ENCODE measurements at places on chromosomes 4 and X.

DNA sequence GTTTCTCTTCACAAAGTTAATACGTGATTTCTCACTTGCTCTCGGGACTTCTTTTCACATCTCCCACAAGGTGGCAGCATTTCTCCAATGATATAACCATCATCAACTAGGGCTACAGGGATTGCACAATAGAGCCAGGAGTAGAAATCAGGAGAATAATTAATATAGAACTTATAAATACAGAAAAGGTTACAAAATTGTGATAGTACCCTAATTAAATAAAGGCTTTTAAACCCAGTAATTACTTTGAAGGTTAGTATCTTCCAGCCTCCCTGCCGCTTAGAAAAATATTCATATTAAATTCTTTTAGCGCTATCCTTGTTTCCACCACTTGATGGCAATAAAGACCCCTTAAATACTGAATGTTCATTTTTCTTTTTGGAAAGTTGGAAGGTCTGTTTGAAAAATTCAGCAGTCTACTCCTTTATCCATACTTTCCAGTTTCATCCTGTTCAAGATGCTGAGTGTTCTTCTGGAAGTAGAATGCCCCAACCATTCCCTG, 65.8 kb downstream of the RASGEF1B start:
- peak; percentile 40 for DNase-seq

- DNase-seq: no peak
Measured at GRCh38 chr4:105620640-105621323, 68.4 kb downstream of the ARHGEF38 start.

DNA sequence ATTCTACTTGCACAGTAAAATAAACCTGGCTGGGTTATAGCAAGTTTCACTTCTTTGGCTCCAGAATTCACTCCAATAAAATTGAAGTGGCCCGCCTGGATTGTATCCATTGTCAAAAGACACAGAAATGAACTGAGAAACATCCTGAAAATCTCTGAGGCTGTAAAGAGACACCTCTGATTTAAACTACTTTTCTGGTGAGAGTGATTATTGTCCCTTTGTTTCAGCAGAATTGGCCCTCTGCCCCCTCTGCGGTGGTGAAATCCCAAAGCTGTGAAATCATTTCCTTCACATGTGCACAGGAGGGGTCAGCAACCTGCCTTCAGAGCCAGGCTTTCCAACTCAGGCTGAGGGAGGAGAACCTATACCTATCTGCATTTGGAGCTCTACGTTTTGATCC, 23.0 kb downstream of the GAB3 start:
- no peak for DNase-seq

DNA sequence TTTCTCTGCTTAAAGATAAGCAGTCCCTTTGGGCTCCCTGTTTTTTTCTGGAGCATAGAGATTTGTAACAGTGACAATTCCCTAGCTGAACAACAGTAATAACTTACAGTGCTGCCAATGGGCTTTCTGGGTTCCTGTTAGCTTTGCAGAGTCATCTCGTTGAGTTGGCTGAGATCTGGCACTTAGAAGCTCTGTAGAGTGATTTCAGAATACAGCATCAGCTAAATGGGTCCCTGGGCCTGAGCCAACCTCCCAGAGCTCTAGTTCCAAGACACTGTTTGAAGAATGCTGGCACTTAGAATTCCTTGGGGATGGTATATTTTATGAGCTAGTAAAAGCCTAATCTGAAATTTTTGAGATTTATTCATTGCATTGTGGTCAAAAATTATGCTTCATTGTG, 43.5 kb upstream of the SERTM2 start:
- DNase-seq: no peak

DNA sequence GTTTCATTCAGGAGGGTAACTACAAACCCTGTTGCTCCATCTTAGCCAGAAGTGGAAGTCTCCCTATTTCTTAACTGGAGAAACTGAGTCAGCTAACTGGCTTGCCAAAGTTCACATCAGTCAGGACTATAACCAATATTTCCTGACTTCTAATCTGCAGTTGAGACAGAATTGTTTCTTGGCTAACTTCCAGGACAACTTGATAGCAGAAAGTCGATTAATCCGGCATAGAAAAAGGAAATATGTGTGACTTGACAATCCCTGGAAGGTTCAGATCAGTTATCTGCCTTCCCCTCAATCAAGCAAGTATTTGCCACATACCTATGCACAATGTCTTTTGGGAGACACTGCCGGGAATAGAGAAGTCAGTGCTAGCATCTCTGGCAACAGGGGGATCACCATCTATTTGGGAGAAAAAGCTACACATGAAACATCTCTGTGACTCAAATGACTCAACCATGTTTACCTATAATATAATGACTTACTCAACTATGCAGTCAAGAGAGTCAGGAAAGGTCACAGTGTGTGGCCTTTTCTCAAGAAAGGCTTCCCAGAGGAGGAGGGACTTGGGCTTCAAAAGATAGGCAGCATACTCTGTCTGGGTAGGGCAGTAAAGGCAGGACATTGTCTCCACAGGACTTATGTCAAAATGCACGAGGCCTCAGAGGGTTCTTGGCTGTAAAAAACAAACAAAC, 12.4 kb upstream of the LONRF3 start:
- no peak for DNase-seq

DNA sequence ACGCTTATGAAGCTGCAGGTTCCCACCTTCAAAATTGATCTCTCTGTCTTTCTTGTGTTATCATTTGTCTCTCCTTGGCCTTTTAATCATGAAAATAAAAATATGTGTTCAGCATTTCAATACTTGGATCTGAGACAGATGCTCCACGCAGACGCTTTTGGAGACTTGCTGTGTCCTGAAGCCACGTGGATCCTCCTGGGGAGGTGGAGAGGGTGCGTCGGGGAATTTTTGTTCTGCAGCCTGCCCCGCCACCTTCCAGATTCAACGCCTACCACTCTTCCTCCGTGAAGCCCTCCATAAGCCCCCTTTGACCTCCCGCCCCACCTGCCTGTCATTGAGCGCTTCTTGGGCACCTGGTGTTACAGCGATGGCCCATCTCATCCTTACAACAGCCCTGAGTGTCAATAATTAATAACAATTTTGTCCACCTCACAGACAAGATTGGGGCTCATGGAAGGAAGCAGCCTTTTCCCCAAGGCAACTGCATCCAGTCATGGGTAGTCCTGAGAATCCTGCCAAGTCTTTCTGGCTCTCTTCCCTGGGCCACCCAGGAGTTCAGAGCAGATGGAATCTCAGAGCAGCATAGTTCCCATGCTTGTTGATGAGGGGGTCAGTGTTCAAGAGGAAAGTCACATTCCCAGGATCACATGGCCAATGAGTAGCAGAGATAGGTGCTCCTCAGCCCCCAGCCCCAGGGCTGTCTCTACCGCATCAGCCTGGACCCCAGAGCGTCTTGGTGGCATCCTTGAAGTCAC, 172.6 kb upstream of the PSAPL1 start:
- DNase-seq: no peak

- DNase-seq: no peak
Measured at GRCh38 chrX:154376774-154377173, 2.3 kb upstream of the EMD start.

GRCh38 chrX:15816438-15816809, 26.1 kb downstream of the ZRSR2 start:
- DNase-seq: no peak

- DNase-seq: no peak
Measured at GRCh38 chr4:7634661-7635251, 200.0 kb upstream of the PSAPL1 start.

DNA sequence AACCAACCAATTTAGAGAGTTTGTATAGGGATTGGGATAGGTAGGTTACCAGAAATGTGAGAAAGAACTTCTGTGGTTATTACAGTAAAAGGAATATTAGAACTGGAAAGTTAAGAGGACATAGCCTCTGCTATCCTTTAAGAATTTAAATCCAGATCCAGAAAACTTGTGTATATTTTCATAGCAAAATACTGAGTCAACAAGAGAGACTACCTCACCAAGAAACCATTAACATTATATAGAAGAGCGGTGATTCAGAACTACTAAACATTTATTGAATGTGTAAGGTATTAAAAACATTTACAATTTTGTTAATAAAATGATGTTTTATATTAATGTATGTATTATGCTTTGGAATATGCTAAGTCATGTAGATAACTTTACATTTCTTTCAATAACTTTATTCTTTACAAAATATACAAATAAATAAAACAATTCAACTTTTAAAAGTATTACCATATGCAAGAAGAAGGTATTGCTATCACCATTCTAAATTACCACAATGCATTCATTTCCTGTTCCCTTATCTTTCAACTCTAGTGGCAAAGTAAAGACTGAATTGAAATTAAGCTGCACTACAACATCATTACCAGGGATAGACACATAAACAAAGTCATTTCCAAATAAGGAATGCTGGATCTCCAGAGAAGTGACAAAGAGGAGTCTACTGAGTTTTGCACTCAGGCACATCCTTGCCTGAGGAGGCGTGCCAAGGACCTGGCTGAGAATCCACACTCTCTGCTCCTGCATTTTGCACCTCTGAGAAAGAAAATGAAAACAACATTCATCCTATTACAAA, 6.1 kb upstream of the BDH2 start:
- no peak for DNase-seq

GRCh38 chr4:78951862-78952472, 12.7 kb upstream of the PAQR3 start:
- DNase-seq: peak; percentile 10

DNA sequence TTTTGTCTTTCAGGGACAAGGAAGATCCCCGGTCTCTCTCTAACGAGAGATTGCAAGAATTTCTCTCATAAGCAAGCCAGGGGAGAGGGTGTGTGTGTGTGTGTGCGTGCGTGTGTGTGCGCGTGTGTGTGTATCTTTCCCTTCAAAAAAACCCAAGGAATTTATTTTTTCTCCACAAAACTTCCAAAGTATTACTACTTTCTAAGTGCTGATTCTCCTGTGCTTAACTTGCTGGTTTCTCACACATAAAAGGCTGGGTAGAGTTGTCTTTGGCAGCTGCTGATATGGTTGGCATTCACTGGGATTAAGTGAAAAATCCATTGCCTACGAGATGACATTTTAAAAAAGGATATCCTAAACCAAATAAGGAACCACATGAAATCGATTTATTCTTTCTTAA, 435.7 kb downstream of the RAPGEF2 start:
- DNase-seq: no peak

DNA sequence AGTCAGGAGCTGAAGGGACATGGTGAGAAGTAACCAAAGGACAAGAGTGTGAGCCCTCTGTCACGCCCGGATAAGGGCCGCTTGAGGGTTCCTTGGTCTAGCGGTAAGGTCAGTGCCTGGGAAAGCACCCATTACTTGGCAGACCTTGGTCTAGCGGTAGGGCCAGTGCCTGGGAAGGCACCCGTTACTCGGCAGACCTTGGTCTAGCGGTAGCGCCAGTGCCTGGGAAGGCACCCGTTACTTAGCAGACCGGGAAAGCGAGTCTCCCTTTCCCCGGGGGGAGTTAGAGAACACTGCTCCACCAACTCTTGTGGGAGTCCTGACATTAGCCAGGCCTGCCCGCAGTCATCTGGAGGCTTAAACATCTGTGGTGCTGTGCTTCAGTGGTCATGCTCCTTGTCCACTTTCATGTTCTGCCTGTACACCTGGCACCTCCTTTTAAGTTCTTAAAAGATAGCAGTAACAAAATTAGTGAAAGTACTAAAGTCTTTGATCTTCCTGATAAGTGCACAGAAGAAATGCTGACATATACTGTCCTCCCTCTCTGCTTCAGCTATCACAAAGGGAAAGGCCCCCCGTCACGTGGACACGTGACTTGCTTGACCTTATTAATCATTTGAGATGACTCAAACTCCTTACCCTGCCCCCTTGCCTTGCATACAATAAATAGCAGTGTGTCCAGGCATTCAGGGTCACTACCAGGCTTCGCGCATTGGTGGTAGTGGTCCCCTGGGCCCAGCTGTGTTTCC, 9.3 kb upstream of the SEC24B start:
- DNase-seq: no peak

- no peak for DNase-seq
Measured at GRCh38 chr4:142961866-142962265, 115.8 kb upstream of the INPP4B start.

- no peak for DNase-seq
Measured at GRCh38 chr4:93243262-93243661, 585.3 kb upstream of the ATOH1 start.

DNA sequence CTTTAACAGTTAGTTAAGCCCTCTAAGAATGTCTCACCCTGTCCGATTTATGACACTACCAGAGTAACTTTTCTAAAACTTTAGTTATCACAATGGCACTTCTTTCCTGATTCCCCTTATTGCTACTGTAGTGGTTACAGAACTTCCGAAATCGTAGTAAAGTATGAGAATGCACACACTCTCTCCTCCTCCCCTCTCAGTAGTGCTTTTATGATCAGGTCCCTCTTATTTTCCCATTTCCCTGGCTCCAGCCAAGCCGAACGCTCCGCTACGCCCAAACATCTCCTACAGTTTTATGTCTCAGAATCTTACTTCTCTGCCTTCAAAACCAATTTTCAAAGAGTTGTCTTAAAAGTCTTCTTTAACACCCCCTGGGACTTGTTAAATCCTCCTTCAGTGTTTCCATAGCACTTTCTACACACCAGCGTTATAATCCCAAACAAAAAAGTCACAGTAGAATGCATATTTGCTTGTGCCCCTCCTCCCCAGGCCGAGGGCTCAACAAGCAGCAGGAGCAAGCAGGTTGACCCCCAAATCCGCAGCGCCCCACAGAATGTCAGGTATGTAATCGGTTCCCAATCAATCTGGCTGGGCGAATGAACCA, 671 bp downstream of the HPF1 start:
- no peak for DNase-seq

DNA sequence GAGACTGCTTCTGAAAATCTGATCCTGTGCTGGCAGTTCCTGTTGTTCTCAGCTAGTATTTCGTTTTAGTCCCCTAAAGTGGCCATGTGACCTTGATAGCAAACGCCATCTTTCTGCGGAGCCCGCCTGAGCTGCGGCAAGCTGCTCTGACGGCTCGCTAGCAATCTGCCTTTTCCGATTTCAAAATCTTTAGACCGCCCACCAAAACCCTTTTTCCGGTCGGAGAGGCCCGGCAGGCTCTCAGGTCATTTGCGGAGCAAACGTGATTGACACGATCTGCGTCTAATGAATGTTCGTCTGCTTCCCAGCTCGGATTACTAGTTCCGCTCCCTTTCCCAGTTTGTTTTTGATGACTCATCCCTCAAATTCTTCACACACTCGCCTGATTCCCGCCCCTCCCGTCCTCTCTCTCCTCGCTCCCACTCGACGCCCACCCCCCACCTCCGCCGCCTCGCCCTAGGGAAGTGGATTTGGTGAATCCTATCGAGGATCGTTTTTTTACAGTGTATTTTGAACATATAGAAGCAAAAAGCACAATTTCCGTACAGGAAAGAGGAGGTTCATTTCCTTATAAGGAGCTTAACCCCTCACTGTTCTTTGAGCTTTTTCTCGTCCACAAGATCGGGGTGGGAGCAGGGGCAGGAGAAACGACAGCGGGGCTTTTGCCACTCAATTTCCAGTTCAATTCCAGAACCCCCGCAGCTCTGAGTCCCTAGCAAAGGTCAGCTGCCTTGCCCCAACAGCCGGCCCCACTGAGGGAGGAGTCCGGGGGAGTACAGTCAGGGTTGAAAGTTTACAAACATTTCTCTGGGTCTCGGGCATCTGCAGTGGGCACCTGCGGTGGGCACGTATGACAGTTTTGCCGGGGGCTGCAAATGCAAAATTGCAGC, 37.5 kb downstream of the NLGN3 start:
- DNase-seq: peak; percentile 90

DNA sequence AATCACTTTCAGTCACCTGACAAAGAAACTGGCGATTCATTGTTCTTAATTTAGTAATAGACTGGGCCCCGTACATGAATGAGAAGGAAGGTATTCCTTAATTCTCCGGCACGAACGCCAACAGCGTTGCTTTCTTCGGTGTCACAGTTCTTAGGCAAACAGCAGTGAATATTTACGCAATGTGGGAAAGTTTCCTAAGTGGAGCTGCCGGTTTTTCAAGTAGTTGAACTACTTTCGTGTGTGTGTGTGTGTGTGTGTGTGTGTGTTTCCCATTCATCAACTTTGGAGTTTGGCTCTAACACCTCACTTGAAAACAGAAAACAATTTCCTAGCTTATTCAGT, 651 bp downstream of the NXT2 start:
- DNase-seq: peak; percentile 23

All from AG09319 (cell line).